ENCODE measurements at places on chromosomes 5 and 9.

GRCh38 chr5:112977440-112977861 is 853 bp downstream of the DCP2 start:
- DNase-seq = no peak

- DNase-seq = no peak
These were observed 11.5 kb upstream of the OTULINL start for GRCh38 chr5:14569948-14570691.

- no peak for DNase-seq
These were observed 54.5 kb upstream of the PSD2 start for GRCh38 chr5:139740992-139741672.

DNA sequence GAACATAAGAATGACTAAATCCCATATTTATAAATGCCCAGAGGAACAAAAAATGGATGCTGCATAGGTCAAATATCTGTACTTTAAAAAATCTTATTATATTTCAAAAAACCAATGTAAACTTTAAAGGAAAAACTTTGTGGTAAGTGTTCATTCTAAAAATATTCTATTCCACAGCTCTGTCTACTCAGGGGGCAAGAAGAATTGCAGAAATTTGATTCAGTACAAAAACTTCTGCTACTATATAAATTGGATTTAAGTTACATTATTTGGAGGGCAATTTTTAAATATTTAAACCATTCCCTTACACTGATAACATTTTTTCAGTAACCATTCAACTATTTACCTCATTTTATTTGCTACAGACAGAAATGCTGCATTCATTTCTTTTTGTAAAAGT is 32.1 kb downstream of the NFIB start:
- no peak for DNase-seq

DNA sequence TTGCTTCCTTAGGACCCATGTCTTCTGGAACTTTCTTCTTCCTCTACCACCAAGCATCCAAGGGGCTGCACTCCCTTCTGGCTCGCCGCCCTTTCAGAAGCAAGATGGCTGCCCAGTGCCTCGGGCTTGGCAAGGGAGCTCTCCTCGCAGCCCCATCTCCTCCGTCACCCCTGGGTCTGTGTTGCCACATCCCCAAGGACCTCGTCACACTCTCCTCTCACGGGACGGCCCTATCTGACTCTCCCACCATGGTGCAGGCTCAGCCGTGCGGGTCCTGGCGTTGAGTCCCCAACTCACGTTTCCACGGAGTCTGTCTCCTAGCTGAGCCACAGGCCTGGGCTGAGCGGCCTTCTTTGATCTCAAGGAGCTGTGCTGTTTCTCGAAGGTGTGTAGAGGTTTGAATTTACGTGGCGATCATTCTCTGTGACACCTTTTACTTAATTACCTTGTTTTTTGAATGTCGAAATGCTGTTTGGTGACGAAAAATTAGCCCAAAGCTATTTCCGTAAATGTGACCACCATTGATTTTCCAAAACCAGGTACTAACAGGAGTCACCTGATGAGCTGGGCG is 15.0 kb upstream of the SCGB3A1 start:
- DNase-seq = no peak

GRCh38 chr9:35521708-35522107 is 31.8 kb downstream of the RUSC2 start:
- no peak for DNase-seq

DNA sequence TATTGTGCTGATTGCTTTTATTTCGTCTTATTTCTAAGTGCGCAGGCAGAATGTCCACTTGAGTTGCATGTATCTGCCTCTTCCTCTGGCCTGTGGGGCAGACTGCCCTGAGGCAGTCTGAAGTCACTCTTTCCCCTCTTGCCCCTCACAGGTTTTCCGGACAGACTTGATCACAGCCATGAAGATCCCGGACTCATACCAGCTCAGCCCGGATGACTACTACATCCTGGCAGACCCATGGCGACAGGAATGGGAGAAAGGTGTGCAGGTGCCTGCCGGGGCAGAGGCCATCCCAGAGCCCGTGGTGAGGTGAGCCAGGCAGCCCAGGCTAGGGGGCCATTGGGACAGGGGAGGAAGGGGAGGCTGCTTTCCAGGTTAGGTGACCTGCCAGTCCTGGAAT is 26.4 kb downstream of the JADE2 start:
- no peak for DNase-seq

- DNase-seq = no peak
These were observed 75.6 kb downstream of the ST8SIA4 start for GRCh38 chr5:100827481-100827889.

DNA sequence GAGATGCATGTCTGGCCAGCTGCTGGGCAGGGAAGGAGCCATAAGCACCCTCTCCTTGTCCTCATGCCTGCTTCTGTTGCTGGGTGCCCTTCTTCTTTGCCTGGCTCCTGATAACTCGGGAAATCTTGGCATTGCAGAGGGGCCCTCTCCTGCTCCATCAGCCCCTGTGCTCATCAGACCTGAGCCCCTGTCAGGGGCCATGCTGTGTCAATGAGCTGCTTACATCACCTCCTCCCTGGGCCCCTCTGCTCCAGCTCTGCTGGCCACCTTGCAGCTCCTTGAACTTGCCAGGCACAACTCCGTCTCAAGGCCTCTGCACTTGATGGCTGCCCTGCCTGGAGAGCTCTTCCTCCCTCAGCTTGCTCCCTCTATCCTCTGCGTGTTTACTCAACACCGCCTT is 194.3 kb downstream of the TTLL11 start:
- no peak for DNase-seq

DNA sequence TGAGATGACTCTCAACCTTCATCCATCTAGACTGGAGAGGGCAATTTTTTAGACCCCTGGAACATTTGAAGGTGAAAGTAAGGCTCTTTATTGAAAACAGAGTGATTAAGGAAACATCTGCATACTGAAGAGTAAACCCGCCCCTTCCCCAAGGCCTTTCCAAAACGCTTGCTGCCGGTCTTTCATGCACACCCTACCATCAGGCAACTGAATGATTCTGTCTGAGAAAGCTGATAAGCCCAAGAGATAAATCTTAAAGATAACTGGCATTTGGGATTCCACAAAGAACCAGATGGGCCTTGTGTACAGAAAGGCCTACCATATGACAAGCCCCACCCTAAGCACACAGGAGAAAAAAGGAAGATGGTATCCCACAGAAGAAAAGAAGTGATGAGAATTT is 54.4 kb upstream of the PIK3R1 start:
- no peak for DNase-seq

- no peak for DNase-seq
These were observed 241.9 kb upstream of the MVB12B start for GRCh38 chr9:126084696-126085095.

DNA sequence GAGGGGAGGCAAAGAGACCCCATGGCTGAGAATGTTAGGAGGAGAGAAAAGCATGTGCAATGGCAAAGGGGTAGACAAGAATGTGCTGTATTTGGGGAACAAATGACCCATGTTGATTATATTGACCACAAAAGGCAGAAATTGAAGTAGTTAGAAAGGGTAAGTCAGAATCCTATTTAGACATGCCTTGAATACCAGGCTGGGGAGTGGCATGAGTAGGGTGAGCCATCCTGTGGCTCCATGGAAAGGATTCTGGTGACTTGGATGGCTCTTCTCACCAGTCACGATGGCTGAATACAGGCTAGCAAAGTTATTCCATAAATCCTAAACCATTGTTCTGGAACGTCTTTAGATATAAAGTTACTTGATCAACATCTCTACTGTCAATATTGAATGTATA is 73.4 kb upstream of the MEF2C start:
- DNase-seq = no peak

DNA sequence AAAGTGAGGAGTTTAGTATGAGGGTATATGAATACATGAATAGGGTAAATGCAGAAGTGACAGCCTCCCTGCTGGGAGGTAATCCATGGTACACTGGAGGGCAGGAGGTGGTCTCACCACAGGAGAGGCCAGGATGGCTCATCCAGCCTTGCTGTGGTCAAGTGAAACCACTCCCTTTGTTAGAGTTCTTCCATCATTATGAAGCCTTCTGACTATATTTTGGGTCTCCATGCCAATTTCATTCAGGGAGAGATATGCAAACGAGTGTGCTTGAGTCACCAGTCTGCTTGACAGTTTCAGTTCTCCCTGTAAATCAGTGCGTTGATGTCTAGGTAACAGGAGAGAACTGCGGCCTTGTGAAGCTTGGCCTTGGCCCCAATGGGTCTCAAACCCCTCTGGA is 16.4 kb downstream of the PPP3R2 start:
- DNase-seq = no peak

DNA sequence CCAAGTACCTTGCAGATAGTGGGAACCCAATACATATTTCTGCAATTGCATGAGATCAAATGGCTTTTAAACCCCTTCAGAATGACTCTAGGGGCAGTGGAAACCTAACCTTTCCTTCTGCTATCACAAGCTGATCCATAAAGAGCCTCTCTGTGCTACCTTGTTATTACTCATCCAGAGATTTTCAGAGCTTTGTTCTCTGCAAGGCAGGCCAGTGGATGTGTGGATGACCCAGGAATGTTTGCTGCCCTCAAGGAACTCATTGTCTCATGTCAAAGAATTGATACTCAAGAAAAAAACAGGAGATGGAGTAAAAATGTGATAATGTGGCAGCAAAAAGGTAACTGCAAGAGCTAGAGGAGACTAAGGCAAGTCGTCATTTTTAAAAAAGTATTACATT is 164.1 kb downstream of the HMHB1 start:
- no peak for DNase-seq

GRCh38 chr5:96651047-96651446 is 11.1 kb upstream of the CAST start:
- DNase-seq = no peak

GRCh38 chr9:93431539-93432105 is 19.9 kb upstream of the FAM120A start:
- no peak for DNase-seq

DNA sequence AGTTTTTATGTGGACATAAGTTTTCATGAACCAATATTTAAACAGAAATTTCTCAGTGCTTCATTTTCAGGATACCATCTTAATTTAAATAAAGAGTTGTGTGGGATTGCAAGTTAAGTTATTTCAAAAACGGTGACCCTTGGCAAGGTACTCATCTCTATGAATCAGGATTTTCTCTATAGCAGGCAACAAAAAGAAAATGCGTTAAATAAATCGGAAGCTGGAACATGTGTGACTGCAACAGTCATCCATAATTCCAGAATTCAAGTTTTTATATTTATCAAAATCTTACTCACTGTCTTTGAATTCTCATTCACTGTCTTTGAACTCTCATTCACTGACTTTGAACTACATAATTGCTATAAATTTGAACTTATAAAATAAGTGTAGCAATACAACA is 5.8 kb upstream of the RECK start:
- no peak for DNase-seq

DNA sequence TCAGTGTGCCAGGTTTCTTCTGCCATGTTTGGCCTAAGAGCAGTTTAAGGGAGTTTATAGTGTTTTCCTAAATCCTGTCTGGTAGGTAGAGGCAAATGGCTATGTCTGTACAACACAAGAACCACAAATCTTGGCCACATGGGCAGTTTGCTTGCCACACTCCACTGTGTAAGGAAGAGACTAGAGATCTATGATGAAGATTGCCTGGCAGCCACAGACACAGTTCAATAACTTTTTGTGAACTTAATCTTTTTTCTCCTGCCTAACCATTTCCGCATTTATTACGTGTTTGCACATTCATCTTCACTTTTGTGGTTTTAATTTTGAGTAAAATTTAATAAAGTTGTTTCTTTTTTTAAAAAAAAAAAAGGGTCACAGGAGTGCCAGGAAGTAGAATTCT is 5.8 kb downstream of the MFAP3 start:
- DNase-seq = no peak

DNA sequence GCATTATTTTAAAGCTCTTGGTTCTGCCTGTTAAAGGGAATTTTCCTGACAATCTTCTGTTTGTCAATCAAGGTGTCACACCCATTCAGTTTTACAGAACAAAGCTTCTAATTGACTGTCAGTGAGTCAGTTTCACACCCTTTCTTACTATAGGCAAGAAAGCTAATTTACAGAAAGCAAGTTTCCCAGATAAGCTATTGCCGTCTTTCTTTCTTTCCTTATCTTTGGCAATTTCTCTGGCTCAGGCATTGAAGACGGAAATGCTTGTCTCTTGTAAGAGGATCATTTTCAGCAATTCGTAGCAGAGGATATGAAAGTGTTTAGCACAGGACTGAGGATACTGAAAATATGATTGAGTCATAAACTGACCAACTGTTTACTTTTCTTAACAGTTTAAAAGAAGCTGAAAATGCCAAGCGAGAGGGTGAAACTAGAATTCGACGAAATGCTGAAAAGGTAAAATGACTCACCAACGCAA is 27.0 kb downstream of the SPINK5 start:
- DNase-seq = no peak

GRCh38 chr5:170339780-170340167 is 42.2 kb upstream of the LCP2 start:
- DNase-seq = no peak

DNA sequence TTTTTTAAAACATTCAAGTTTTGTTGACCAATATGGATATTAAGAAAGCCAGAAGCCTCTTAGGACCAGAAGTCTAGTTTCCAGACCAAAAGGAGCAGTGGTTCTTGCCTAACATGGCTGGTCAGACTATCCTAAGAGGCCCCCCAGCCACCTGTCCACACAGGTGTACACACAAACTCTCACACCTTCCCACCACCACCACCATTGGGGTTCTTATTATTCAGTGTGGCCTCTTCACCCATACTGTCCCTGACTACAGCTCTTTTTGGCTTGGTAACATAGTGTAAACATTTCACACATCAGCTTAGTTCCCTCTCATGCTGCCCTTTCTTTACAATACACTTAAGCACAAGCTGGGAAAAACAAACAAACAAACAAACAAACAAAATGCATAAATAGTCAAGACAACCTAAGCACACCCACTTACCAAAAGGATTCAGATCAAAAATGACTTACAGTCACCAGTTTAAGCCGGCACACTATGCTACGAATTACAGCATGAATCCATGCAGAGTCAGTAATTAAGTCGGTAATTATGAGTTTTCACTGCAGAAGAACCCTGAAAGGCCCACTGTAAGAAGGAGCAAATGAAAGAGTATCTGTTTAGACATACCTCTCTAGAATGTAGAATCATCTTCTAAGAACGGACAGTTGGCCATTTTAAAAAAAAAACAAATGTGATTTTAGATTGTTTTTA is 9.5 kb downstream of the LHFPL2 start:
- no peak for DNase-seq

DNA sequence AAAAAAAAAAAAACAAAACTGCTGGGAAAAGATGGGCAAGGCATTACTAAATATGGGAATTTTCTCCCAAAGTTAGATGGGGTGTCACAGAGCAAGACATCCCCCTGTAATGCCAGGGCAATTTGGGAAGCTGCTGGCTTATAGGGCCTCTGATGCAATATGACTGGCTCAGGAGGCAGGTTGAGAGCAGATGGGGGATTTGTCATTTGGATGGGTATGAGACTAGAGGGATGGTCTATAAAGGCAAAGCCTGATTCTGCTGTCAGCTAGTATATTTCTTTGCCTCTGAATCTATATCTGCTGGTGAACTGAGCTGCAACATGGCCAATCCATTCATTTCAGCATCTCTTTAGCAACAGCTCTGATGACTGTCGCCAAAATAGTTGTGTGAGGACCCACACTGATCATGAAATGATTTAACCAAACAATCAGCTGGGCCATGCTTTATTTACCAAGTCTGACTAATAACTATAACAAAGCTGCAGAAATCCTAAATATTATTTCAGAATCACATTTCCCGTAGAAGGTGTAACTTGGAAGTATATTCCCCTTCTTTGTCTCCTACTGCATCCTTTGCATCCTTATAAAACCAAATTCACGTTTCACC is 455.1 kb upstream of the ZNF608 start:
- DNase-seq = no peak

GRCh38 chr9:10250219-10250618 is 362.6 kb downstream of the PTPRD start:
- DNase-seq = no peak

- no peak for DNase-seq
These were observed 571.9 kb upstream of the FTMT start for GRCh38 chr5:121279801-121280200.

GRCh38 chr5:150202501-150202900 is 12.6 kb downstream of the SLC6A7 start:
- DNase-seq = no peak
